ENCODE measurements at places on chromosomes 3 and 15. TPM values are rescaled to one million over a fixed set of nuclear protein-coding genes. Genes with fewer than 3 reads are reported as not detected.
A peak's percentile ranks its signal among the peaks of the same experiment; 100 is the strongest.

DNA sequence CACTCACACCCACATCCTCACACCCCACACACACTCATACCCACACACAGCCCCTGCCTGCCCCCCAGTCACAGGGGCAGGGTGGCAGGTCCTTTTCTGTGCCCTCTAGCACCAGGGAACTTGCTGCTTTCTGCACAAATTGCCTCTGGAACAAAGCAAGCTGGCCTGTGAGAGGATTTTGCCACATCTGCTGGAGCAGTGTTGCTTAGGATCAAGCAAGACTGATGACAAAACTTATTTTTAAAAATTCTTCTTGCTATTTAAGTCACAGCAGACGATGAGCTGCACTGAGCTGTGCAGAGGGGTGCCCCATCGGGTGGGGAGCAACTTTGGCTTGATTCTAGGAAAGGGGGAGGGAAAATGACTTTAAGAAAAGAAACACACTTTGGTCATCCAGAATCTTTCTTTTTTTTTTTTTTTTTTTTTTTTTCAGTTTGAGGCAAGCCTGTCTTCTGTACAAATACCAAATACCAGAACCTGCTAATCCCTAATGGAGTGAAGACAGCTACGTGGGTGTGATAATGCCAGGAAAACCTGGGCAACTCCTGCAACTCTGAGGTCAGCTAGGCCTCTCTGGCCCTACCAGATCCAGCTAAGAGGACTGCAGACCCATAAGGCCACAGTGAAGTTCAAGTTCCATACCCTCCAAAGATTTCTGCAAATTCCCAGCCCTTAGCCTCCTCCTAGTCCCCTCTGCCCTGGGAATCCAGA is 195.3 kb downstream of the ABHD5 start:
- DNase-seq, result no peak

DNA sequence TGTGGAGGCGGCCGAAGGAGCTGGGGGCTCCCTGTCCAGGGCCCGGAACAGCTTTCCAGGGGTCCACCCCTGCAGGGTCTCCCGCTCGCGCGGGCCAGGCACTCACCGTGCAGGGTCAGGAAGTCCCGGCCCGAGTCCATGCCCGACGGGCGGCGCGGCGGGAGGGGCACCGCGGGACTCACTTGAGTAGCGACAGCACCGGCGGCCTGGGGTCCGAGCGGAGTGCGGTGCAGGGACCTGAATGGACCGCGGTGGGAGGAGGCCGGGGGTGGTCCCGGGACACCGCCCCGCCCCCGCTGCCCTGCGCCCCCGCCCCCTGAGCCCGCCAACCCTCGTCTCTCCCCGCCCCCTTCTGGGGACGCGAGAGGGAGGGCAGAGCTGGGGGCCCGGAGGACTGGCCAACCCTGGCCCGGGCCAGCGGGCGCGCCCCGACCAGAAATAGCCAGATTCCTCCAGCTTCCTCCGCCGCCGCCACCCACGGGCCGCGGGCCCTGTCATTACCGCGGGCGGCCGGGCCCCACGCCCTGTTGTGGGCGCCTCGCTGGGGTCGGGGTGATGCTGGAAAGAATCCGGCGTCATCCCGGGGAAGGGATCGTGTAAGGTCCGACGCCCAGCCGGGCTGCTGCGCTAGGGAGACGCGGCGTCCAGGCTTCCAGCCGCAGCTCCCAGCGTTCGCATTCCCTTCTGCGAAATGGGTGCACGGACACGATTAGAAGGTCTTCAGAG is at the start of gene PLCD1:
Gene PLCD1 (minus strand): TSS at position 243 of the 726 bp plus-strand sequence. CDS start 103 bp downstream, at position 140.
- DNase-seq, result no peak

DNA sequence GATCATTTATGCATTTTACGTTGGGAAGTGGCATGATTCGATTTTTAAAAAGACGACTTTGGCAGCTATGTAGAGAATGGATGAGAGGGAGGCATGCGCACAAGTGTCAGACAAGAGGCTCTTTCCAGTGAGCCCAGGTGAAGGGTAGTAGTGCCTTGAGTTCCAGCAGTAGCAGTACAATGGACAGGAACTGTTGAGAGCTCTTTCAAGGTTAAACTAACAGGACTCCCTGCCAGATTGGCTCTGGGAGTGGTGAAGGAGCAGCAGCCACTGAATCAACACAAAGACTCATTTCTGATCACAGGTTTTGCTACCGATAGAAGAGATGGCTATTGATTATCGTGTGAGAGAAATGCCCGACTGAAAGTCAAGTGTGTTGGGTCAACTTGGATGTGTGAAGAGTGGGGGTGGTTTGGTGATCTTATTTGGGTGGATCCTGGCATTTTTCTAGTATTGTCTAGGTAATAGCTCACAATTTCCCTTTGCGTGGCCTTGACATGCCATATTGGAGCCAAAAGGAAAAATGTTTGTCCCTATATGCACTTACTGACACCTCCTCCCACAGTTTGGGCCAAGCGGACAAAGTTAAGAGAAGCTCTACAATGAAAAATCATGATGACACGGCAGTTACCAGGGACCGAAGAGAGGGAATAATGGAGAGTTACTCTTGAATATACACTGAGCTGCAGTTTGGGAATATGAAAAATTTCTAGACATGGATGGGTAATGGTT is 81.6 kb upstream of the MDFIC2 start:
- no peak for DNase-seq

- DNase-seq, result no peak
These were observed 51.7 kb downstream of the CASR start for GRCh38 chr3:122235147-122235546.

DNA sequence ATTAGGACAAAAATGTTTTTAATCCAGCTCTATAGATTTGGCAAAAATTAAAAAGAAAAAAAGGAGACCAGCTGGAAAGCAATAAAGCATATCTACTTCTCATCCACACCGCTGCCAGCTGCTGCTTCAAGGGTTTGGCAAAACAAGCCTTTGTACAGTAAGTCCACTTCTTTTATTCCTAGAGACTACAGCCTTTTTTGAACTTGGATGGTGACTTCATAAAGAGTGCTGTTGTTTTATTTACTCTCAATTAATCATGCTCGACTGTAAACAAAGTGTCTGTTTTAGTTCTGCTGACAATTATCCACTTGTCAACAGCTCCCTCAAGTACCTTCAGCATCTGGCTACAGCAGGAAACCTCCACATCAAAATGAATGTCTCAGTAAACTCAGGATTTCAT is 12.3 kb upstream of the FOXB1 start:
- no peak for DNase-seq

DNA sequence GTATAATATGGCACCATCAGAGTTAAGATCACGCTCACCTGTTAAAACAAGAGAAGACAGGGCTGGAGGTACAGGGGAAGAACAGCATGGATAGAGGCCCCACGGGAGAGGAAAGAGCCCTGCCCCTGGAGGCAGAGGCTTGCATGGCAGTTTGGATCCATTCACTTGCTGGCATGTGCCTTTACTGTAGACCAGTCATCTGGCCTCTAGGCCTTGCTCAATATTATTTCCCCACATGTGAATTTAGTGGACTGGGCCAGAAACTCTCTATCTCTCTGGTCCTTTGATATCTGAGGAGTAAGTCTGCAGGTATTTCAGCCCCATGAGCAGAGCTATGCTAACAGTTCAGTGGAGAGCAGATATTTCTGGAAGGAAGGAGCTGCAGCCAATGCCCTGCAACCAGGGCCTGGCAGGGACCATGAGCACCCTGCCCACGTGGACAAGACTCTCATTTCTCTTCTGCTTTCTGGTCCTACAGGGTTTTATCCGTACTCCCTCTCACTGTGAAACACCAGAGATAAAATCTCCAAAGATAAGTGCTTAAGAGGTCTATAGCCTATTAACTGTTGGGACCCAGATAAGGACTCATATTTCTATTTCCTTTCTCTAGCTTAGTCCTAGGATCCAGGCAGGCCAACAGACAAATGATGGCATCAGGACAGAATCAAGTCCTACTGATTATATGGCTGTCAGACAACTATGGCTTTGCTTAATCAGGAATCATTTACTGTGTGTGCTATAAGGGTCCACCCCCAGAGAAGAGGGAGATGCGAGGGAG is 65.0 kb downstream of the CLDN11 start:
- DNase-seq, result peak; percentile 25

DNA sequence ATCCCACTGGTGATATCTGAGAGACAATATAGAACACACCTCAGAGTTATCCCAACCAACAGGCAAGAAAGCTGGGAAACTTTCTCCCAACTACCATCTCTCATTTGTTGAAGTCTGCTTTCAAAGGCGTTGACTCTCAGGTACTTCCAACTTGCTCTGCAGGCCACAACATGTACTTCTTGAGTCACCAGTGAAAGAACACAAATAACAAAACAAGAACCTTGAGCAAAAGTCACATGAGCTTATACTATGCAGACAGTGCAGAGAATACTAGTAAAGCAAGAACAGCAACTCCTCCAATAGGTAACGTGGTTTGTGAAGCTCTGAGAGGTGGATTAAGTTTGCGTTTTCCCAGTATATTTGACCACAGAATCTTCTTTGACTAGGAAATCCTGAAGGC is 20.6 kb downstream of the SNTN start:
- no peak for DNase-seq

DNA sequence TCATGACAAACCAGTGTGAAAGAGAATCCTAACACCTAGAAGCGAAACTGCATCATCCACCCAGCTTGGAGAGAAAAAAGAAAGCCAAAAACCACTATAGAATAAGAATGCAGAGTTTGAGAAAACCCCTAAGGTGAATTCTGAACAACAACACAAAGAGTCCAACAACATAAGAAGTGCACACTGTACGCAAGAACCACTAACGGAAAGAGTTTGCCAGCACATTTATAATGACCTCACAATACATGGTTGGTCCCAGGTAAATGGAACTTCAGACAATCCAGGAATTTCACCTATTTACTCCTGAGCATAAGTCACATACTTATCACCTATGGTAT is 128.3 kb upstream of the BHLHE40 start:
- DNase-seq, result no peak

GRCh38 chr3:177622982-177623617 is 425.8 kb upstream of the TBL1XR1 start:
- no peak for DNase-seq

DNA sequence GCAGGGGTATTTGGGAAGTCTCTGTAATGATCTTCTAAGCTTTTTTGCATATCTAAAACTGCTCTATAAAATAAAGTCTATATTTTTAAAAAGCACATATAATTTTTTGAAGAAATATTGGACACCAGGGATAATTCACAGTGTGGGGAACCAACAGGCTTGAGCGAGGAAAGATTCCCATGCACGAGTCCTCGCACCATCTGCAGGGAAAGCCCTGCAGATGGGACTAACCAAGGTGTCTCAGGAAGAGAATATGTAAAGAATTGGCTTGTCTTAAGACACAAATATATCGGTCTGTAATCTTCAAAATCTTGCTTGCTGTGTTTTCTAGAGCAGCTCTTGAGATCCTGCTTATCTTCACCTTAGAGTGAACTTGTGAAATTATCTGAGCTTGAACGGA is 77.2 kb upstream of the SEMA6D start:
- DNase-seq, result no peak

DNA sequence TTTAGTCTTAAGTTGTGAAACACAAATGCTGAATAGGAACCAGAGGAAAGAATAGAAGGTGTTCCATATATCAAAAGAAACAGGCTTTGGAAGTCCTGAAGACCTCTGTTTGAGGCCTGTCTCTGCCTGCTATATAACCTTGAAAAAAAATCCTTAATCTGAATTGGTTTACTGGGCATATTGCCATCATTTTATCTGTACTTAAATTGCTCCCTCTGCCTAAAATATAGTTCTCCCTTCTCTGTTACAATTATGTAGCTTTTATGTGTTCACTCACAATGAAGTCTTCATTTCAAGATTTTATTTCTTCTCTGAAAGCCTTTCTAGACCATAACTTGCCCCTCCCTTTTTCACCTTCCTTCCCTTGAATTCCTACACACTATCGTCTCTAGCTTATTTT is 21.2 kb downstream of the ARL13B start:
- DNase-seq, result no peak

- DNase-seq, result peak; percentile 80
These were observed 1.6 kb upstream of the TEX264 start for GRCh38 chr3:51669241-51670052.

- peak; percentile 80 for DNase-seq
These were observed 36.7 kb upstream of the BLM start for GRCh38 chr15:90680371-90680935.

- DNase-seq, result peak; percentile 15
These were observed 24.6 kb upstream of the AP4E1 start for GRCh38 chr15:50883903-50884302.

DNA sequence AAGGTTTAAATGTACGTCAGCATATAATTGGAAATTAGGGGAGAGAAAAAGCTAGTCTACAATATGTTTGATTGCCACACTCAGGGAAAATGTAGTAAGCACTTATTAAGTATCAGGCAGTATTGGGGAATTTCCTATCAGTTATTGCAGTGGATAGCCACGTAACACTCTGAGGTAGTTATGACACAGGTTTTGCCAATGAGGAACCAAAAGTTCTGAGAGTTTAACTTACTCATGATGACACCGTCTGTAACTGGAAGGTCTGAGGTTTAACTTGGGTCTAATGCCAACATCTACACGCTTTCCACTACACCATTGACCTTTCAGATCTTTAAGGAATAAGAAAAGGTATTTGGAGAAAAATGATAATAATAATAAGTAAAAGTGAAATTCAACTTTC is 89.5 kb downstream of the ZMAT3 start:
- no peak for DNase-seq

GRCh38 chr3:175383813-175384212 is 524.7 kb downstream of the NAALADL2 start:
- no peak for DNase-seq

GRCh38 chr15:81312790-81313543 is 11.0 kb downstream of the STARD5 start:
- DNase-seq, result peak; percentile 99

Gene RNF111
- total RNA-seq, result 16.0 TPM

Gene GOLGA8S
- not detected for total RNA-seq

Gene SERINC4
- not detected for total RNA-seq

Gene ATP13A5
- total RNA-seq, result not detected

Gene RBP2
- total RNA-seq, result not detected

Gene HTR3E
- not detected for total RNA-seq

Gene CASR
- not detected for total RNA-seq

Gene SLC22A13
- not detected for total RNA-seq

Measured in MG63 (cell line).